Activated CD4-positive, alpha-beta T cell treated with anti-CD3 and anti-CD28 coated beads, Interleukin-2, amount 10 ng/mL, durations not matched to agents 24 days and 14 days (primary cell): ENCODE measurements at places on chromosomes 12 and 14. TPM values are rescaled to one million over a fixed set of nuclear protein-coding genes. Genes with fewer than 3 reads are reported as not detected.

KRT72 gene
- 0.09 TPM in 1 of 2 replicates, not detected in the other for total RNA-seq

TSPAN8 gene
- not detected in 2 replicates for total RNA-seq

IFI27 gene
- 66.9 and 67.3 TPM in 2 replicates for total RNA-seq

DNA sequence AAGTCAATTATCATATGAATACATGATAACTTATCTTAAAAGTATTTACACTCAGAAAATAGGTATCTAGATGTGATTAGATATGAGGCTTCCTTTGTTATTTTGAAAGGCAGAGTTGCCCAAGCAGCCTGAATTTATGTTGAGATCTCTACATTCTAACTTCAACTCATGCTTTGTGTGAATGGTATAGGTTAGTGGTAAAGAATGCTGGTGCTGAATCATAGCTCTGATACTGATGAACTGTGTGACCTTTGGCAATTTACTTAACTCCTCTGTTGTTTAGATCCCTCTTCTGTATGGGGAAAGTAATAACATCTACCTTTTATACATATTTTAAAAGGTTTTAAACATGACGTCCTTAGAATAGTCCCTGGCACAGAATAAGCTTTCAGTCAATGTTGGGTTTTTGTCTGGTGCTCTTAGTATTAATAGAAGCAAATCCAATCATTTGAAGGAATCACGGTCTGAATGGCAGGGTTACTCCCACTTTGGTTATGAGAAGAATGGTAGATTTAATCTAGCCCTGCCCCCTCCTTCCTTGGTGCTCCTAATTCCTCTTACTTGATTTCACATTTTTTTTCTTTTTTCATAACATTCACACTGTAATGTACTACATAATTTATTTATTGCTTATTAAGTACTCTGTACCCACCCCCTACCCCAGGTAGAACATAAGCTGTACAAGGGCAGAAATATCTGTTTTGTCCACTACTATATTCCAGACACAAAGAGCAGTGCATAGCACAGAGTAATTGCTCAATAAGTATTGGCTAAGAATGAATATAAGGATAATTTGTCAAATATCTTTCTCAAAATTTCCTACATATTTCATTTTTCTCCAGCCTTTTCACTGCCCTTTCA lies 203.3 kb upstream of the KRR1 start:
- peaks cover 12% of the 10 kb centered on the region for H3K4me1 ChIP-seq
- no peak for DNase-seq
- no peak overlapping the region for H3K4me3 ChIP-seq
- peaks cover 21% of the 10 kb centered on the region for H3K27me3 ChIP-seq

DNA sequence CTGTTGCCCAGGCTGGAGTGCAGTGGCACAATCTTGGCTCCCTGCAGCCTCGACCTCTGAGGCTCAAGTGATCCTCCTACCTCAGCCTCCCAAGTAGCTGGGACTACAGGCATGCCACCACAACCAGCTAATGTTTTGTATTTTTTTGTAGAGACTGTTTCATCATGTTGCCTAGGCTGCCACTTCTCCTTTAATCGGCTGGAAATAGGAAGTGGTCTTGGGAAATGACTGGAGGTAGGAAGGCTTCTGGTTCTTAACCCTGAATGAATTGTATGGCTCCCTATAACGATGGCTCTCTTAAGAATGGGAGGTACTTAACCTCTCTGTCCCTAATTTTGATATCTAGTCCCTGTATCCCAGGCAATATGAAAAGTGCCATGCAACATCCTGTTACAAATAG lies 113.9 kb upstream of the USP15 start:
- no peaks in the 10 kb centered on the region for H3K4me1 ChIP-seq
- H3K27me3 ChIP-seq: peaks cover 3% of the 10 kb centered on the region
- H3K27ac ChIP-seq: no peak overlapping the region
- H3K36me3 ChIP-seq: no peaks in the 10 kb centered on the region

- peaks cover 36% of the 10 kb centered on the region for H3K4me1 ChIP-seq
- peak; percentile 70 for DNase-seq
- H3K36me3 ChIP-seq: peaks cover 41% of the 10 kb centered on the region
- H3K27me3 ChIP-seq: no peaks in the 10 kb centered on the region
These were observed 707 bp downstream of the DHRS1 start for GRCh38 chr14:24298892-24299254.
